ENCODE measurements at places on chromosomes 6 and 20.

DNA sequence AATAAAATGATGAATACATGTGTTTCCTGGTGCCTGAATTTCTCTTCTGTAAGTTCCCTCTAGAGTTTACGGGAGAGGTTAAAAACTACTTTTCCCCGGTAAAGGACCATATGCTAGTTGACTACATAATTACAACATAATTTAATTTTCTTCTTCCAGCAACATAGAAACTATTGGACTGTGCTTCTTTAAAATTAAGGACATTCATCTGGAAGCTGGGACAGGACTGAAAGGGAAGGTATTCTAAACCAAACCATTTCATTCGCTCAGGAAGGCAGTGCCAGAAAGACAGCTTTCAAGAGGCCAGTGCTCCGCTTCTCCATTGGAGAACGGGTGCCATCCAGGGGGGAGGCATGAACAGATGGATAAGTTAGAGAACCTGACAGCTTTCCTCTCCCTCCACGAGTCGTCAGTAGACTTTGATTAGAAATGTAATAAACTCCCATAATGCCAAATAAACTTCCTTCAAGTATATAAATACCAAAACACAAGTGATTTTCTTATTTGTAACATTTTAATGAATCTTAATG is 458.0 kb upstream of the SOX4 start:
- DNase-seq = no peak

GRCh38 chr6:14017626-14018475 is 93.1 kb downstream of the RNF182 start:
- DNase-seq = no peak

GRCh38 chr6:14831937-14832336 is 413.9 kb upstream of the JARID2 start:
- no peak for DNase-seq

DNA sequence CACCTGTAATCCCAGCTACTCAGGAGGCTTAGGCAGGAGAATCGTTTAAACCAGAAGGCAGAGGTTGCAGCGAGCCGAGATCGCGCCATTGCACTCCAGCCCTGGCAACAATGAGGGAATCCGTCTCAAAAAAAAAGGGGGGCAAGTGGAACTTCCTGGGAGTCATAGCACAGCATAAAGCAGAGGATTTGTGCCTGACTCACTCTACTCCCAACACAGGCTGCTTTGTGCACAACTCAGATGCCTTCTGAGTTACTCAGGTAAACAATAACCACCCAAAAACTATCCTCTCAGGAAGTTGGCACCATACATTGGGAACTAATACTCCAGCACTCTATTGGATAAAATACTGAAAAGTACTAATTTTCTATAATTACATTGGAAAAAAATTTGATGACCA is 2.5 kb upstream of the TMEM244 start:
- DNase-seq = no peak

DNA sequence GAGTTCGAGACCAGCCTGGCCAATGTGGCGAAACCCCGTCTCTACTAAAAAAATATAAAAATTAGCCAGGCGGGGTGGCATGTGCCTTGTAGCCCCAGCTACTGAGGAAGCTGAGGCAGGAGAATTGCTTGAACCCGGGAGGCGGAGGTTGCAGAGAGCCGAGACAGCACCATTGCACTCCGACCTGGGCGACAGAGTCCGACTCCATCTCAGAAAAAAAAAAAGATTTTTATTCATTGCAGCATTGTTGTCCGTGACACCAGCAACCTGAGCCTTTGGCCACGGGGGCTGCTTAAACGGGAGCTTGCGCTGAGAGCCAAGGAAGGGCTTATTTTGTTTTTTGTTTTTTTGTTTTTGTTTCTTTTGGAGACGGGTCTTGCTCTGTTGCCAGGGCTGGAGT is 7.3 kb downstream of the ARFGAP1 start:
- no peak for DNase-seq
